Cortex of kidney (tissue), 1 donor: ENCODE measurements at places on chromosomes 1 and 21.

DNA sequence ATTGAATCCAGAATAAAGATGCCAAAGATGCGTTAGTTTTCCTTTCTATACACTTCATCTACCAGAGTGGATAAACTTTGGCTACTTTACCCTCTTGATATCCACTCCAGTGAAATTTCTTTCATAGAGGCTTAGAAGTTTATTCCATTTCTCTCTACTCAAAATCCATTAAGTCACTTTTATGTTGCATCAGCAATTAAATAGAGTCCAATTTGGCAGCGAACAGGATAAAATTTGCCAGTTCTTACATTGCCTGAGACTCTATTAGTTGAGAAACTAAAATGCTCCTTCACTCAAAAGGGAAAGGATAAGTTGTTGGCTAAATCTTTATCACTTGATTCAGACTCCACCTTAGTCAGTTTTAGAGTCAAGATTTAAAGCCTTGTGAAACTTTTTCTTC lies 57.9 kb downstream of the ACBD6 start:
- DNase-seq = no peak

DNA sequence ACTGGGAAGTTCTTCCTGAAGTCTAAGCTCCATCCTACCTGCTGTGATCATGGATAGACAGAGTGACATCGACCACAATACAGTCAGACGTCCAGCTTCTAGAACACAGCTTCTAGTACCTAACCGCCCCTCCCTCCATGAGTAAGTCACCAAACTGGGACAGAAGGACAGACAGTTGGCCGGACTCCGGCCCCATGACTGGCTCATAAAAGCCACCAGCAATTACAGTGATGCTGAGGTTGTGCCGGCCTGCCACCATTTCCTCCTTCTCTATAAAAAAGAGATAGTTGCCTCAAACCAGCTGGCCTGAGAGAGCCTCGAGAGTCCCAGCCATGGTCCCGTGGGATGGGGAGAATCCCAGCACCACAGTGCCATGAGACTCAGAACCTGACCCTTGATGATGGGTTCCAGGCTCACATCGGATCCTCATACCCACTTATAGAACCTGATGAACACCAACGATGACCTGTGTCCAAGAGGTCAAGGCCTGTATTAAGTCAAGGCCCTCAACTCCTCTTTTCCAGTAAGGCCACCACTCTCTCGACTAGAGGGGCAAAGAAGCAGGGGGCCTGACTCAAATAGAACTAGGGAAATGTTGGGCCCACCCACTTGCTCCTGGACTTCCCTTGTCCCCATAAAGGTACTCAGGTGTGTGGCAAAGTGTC lies 3.4 kb downstream of the MEF2D start:
- no peak for DNase-seq

DNA sequence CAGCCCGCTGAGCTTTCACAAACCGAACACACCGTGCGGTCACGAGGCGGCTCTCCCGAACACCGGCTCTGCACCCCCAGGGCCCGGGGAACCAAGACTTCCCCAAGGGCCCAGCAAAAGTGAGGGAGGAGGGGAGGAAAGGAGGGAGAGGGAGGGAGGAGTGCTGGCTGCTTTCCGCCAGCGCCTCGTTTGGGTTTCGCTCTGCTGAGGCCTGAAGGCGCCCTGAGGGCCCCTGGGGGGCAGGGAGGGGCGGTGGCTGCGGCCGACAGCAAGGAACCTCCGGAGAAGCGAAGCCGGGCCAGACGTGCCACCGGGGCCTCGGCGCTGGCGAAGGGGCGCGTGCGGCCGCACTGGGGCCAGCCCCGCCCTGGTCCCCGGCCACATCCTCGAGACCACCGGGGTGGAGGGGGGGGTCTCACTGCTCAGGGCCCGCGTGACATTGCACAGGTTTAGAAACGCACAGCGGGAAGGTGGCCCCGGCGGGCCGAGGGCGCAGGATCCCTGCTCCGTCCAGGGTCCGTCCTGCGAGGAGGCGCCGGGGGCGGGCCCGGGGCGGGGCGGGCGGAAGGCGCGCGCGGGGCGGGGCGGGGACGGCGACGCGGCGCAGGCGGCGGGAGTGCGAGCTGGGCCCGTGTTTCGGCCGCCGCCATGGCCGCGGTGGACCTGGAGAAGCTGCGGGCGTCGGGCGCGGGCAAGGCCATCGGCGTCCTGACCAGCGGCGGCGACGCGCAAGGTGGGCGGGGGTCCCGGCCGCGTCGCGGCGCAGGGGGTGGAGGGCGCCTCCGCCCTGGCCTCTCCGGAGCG lies at the start of gene PFKL:
Gene PFKL (plus strand): TSS at position 596 of the 804 bp plus-strand sequence. CDS start 53 bp downstream, at position 649.
- peak; percentile 49 for DNase-seq

DNA sequence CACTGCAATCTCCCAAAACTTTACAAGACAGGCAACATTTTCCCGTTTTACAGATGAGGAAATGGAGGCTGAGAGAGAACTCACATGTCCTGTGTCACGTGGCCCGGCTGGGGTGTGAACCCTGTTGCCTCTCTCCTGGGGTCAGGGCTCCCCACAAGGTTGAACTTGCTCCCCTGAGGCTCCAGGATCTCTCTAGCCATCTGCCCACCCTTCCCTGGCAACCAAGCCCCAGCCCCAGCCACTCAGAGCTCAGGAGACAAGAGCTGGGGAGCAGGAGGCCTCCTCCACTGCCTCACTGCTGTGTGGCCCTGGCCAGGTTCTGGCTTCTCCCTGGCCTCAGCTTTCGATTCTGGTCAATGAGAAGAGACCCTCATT lies 11.8 kb downstream of the LAPTM5 start:
- no peak for DNase-seq

DNA sequence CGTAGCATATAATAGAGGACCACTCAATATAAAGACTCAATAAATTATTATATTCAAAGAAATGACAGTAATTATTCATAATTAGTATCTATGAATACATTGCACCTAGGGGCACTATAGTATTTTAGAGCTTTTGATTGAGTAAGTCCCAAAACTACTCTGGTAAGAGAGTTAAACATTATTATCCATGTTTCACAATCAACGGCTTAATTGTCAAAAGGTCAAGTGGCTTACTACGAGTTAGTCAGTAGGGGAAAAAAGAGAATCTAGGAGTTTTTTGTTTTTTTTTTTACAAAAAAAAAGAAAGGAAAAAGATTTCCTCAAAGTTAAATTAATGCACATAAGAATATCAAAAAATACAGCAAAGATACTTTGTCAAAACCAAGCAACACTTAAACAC lies 20.4 kb upstream of the LAMC1 start:
- DNase-seq = no peak

DNA sequence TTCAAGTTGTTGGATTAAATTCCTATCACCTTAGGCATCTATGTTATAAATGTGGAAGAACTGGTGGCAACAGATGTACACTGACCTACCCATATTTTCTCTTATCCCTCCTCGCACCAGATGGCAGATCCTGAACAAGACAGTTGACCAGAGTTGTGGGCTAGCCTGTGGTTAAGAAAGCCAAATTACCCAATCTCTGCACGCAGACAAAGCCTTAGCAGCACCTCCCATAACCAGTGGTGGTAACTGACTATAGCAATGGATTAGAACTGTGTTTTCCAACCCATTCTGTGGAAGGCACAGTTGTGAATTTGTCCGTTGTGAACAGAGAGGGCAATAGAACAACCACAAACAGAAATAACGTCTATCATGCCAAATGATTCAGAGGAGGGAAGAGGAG lies 20.6 kb downstream of the ABCB10 start:
- DNase-seq = no peak

DNA sequence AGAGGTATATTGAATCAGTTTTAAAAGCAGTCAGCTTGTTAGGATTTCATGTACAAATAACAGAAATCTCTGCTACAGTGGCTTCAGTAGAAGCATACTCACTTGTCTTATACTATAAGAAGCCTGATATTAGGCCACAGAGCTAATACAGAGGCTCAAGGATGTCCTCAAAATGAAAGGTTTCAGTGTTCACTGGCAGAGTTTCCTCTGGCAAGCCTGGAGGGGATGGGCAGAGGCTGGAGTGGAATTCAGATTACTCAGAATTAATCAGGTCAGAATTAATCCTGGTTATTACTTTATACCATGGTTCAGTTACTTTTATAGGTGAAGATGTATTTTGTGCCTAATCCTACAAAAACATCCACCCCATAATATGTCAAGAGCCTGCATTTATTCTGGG lies 520.5 kb downstream of the USP25 start:
- DNase-seq = no peak

DNA sequence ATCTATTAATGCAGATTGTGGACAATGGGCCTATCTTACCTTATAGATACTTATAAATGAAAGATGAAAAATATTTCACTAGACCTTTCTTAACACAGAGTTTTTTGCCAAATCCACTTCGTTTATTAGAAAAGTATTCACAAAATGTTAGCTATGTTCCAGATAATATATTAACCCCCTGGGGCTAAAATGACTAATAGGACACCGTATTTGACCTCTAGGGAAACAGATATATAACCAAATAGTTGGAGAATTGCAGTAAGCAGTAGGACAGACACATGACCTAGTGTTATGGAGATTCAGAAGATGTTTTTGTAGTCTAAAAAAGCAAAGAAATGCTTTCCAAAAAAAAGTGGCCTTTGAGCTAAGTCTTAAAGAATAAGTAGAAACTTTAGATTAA lies 106.9 kb downstream of the SEC16B start:
- no peak for DNase-seq

DNA sequence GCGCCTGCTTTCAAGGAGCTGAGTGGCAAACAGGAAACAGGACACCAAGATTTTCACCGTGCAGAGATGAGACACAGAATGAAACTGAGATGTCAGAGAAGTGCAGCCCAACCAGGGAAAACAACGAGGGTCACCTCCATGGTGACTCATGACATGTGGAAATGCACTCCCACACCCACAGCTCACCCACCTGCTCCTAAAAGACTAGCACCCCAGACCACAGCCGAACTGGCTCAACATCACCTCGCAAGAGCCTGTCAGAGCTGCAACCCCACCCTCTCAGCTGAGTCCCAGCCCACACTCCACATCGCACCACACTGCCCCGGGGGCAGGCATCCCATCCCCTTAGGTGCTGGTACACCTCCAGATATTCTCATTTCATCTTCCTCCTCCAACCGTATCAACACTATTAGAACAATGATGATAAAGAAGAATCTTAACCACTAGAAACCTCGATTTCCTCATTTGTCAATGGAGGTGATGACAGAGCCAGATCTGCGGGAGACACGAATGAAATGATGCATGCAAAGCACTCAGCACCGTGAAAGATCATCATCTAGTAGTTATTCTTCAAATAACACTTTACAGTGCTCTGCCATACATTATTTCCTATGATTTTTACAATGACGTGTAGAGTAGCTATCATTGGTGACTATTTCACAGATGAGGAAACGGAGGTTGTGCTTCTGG lies 103.2 kb downstream of the DMRTB1 start:
- no peak for DNase-seq

DNA sequence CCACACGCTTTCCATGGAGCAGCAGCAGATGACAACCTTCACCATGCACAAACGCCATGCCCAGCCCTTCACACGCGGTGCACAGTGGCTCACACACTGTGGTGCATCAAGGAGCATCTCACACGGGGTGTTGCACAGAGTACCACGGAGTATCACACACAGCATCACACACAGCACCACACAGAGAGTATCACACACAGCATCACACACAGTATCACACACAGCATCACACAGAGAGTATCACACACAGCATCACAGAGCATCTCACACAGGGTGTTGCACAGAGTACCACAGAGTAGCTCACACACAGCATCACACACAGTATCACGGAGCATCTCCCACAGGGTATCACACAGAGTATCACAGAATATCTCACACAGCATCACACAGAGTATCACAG lies 122.2 kb upstream of the RAB4A start:
- DNase-seq = no peak

DNA sequence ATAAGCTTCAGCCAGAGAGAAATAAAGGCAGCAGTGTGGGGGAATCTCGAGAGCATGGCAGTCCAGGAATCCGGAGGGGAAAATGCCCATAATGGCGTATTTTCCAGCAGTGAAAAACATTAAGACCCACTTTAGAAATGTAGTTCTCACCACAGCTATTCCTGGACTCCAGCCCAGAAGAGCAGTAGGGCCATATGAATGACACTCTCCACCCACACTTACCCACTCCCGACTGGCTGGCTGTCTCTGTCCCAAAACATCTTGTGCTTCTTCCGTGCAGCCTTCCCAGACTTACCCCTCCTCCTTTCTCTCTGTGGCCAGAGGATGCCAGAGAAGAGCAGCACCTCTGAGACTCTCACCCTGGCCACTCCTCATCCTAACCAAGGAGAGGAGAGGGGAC lies 56.4 kb downstream of the TRABD2B start:
- no peak for DNase-seq

- DNase-seq = no peak
Observed at GRCh38 chr1:24586970-24587820, 31.3 kb downstream of the NCMAP start.

- no peak for DNase-seq
Observed at GRCh38 chr1:17030206-17030605, 18.5 kb upstream of the ATP13A2 start.

DNA sequence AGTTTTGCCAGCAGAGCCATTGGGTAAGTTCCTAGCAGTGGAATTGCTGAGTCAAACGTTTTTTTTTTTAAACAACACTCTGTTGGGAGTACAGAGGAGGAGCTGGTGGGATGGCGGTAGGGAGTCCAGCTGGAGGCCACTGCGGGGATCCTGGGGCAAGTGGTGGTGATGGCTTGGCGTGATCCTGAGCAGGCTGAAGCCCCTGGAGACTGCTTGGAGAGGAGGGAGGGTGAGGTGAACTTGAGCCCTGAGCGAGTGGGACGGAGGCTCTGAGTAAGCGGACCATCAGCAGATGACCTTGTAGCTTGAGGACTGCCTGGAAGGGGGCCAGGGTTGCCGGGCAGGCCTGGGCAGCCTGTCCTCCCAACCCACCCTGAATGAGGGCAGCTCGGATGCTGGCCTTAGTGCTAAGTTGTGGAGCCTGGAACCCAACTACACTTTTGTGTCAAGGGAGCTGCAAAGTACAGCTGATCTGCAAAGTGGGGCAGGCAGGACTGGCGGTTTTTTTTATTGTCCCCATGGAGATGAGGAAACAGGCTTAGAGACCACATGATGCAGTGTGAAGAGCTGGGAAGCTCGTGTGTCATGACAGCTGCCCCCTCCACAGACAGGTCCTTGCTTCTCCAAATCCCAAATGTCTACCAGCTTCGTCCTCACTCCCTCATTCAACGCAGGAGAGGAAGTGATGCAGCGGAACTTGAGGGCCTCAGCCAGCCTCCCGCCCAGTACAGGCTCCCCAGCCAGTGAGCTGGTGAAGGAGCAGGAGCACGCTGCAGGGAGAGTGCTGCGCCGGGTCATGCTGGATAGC lies 20.2 kb downstream of the MRPL37 start:
- DNase-seq = no peak

DNA sequence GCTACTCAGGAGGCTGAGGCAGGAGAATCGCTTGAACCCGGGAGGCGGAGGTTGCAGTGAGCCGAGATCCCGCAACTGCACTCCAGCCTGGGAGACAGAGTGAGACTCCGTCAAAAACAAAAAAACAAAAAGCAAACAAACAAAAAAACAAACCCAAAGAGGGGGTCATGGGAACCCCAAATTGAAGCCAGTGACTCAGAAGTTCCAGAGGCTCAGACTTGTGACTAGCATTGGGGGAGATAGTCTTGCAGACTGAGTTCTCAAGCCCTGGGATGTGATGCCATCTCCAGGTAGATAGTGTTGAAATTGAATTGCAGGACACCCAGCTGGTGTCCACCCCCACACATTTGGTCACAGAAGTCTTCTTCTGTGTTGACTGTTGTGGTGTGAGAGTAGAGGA lies 24.9 kb upstream of the ENO1 start:
- no peak for DNase-seq

- DNase-seq = no peak
Observed at GRCh38 chr1:54391450-54392209, 14.6 kb downstream of the SSBP3 start.
